ENCODE measurements at places on chromosomes 1 and 21. TPM values are rescaled to one million over a fixed set of nuclear protein-coding genes. Genes with fewer than 3 reads are reported as not detected.

DNA sequence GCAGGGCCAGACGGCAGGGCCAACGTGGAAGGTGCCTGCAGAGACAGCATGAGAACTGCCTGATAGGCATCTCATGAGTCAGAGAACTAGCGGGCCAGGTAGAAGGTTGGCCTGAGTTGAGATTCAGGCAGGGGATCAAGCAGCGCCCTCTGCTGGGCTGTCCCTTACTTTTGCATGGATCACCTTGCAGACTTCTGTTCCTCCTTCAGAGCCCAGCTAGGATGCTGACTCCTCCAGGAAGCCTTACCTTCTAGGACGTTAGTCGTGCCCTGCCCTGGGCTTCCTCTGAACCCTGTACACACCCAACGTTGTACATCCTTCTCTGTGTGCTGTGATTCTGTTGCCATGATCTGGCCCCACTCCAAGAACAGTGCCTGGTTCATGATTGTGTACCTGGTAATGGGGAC lies 231.3 kb upstream of the VAMP3 start:
- no peak for DNase-seq

DNA sequence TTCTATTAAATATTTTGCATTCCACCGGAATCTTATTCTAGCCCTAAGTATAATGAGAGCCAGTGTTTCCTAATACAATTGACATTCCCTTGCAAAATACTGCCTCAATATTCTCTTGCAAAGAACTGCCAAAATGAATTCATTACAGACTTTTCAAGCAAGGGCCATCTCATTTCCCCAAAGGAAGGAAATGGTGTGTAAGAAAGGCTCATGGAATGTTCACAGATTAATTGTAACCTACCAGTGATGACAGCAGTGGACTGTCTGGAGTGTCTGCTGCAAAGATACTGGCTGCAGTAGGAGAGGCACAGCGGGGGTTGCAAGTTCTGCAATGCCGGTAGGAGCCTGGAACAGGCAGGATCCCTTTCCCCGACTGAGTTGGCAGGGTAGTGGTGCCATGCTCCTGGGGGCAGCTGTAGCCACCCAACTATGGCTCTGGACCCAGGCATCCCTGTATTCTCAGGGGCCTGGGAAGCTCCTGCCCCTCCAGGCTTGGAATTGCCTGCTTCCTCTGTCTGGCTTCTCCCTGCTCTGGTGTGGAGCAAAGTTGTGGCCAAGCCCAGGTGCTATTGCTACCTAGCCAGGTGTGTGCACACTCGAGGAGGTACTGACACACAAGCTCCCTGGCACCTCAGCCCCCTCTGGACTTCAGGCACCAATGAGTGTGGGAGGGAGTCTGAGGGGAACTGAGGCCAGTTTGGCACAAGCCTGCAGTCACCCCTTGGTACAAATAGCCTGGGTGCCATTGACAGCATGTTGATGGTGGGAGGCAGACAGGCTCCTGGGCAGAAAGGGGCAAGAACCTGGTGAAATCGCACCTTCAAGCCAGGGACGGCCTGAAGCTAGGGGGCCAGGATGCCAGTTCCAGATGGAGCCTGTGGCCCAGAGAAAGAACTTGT lies 1371.0 kb downstream of the KCNT2 start:
- no peak for DNase-seq

DNA sequence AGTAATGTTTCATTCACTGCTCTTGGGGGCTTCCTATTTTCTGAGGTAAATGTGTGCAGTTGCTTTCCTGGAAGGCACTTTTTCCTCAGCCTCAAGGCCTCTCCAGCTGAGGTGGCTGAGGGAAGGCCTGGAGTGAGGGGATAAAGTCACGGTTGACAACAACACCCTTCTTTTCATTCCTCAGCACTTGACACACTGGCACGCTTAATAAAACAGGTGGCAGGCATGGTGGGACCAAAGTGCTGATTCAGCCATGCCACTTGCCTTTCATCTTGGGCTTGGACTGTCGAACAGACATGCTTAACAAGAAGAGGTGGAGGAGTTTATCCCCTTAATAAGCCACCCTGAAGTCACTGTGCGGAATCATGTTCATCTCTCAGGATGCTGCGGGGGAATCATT lies 23.6 kb upstream of the GRHL3 start:
- DNase-seq = no peak

DNA sequence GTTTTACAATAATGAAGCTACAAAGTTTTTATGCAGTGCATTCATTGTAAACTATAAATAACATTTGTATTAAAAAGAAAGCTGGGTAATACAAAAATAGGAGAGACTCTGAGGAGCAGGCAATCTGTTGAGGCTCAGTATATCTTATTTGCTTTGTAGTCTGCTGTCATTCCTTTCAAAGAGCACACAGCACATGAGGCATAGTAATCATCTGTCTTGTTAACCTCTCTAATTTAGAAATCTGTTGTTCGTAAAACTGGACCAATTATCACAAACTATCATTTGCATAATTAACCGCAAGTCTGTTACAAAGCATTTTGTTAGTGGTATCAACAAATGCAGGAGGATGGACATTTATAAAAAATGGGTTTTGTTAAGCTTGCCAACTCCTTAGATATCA lies 51.0 kb downstream of the SELENOF start:
- no peak for DNase-seq

DNA sequence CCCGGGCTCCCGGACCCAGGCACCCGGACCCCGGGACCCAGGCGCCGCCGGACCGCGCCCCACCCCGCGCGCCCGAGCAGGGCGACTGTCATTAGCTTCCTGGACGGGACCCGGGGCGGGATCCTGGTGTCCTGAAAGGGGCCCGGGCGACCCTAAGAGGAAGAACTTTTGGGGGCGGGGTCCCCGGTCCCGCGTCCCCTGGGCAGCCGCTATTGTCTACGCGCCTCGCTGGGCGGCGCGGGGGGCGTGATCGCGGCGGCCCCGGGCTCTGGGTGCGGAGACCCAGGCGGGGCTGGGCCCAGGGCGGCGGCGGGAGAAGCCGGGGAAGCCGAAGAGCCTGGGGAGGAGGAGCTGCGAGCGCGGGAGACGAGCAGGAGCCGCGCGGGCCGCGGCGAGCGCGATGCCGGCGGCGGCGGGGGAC lies 465 bp downstream of the HUNK start:
- DNase-seq = no peak

- DNase-seq = no peak
Observed at GRCh38 chr1:56139836-56140235, 439.5 kb downstream of the PLPP3 start.

DNA sequence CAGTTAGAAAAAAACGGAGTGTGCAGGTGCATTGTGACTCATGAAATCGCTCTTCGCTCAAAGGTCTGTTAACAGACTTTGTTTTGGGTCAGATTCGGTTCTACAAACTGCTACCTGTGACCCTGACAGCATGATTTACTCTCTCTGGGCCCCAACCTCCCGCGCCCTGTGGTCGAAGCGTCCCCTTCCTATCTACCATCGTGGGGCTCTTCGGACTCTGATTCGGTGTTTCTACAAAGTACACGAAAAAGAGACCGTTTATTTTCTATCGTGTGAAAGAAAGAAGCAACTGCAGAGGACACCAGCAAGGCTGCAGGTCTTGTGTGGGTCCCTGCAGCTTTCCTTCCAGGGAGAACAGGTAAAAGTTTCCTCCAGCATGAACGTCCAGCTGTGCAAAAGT lies 29.4 kb upstream of the SLC19A1 start:
- no peak for DNase-seq

GRCh38 chr1:109840011-109840629 lies 70.5 kb upstream of the CSF1 start:
- DNase-seq = no peak

DNA sequence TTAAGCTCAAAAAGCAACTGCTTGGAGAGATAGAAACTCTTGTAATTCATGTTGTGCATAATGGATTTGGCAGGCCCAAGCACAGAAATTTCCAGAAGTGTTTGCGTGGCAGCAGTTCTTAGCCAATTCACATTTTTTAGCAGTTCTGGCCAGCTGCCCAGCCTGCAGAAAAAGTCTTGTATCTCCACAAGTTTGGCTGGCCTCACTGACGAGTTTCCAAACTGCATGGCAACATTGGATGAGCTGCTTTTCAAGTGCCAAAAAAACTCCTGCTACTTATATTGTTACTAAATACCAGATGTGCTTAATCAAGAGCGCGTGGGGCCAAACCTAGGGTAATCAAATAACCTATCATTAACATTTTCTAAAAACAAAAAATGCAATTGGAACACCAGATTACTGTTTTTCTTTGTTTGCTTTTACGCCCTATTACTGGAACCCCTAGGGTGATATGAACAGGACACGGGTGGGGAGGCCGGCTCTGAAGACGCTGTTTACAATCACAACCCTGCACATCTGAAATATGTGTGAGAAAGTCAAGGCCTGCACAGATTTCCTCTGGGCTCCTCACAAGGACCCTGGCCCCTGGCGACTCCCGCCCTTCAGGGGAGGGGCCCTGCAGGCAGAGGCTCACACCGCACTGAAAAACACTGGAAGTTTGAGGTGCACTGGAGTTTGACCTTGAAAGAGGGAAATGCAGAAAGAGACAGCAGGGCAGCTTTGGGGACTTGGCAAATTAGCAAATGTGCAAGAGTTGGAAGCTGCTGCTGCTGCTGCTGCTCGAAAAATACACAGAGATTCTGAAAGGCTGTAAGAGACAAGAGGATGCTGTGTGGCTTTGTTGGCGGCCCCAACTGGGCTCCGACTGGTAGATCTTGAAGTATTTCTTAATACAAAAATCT lies 55.2 kb upstream of the TARBP1 start:
- no peak for DNase-seq

DNA sequence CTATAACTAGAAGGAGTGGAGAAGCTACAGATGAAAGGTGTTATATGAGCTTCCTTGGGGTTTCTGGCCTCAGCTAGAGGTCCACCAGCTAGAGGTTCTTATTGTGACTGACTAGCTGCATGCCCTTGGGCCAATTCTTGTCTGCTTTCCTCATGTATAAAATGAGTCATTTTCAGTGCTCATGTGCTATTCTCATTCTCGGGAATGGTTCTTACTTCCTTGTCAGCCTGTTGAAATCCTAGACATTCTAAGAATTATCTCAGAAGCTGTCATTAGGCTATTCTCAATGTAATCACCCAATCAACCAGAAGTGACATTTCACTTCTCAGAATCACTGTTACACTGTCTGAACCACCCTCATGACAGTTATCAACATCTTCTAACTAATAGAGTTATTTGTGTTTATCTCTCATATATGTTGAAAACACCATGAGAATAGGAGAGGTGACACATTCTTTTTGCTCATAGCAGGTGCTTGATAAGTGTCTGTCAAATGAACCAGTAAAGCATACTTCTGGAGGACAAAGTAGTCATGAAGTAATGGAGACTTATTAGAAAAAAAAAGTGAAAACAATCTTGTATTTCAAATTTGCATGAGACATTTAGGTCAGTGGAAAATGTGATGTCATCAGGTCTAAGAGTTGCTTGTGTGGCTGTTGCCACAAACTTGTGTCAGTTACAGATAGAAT lies 122.8 kb upstream of the IVNS1ABP start:
- DNase-seq = no peak

TNNT2 gene
- polyA plus RNA-seq = 0.25 TPM

C1QTNF12 gene
- polyA plus RNA-seq = 0.39 TPM

SLX9 gene
- polyA plus RNA-seq = 20.3 TPM

SH2D1B gene
- 0.17 TPM for polyA plus RNA-seq

Data from liver (tissue), 10 donors.